A172 (cell line): ENCODE measurements at places on chromosomes 6 and 20.
A peak's percentile ranks its signal among the peaks of the same experiment; 100 is the strongest.

GRCh38 chr6:31750411-31751022 is 10.7 kb downstream of the MSH5 start:
- DNase-seq = peak; percentile 89

GRCh38 chr6:74434171-74434570 is 738.2 kb downstream of the CD109 start:
- no peak for DNase-seq

DNA sequence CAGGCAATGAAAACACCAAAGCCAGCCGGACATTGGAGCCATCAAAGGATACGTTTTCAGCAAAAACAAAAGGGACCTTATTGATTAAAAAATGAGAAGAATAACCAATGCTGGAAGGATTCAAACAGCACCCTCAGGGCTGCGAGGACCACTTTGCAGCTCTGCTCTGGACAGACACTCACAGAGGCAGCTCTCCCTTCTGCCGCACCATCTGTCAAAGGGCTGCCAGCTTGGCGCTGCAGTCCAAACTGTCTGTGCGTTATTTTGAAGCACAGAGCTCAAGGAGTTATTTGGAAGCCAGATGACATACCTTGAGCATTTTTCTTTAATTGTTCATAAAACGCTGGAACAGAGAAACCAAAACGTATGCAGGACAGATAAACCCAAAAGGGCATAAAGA is 85.2 kb downstream of the KIF16B start:
- no peak for DNase-seq

- peak; percentile 73 for DNase-seq
Observed at GRCh38 chr6:26537846-26538571, at the start of gene HMGN4. Gene HMGN4, plus strand, starts transcription at chr6:26538366. Its CDS starts 6,841 bp downstream, at chr6:26545207.

DNA sequence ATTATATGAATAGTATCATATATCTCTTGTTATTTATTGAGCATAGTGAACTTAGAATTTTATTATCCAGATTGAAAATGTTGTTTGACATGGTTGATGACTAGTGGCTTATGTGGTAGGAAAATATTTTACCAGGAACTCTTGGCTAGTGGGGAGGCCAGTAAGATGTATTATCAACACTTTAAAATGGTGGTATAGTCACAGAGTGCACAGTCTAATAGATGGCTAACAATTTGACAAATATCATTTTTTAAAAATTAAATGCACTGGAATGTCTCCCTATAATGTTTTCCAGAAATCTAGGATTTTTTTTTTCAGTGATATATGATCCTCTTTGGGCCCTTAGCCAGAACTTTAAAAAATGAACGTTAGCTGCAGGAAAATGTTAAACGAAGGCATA is 26.9 kb upstream of the EYA4 start:
- no peak for DNase-seq

DNA sequence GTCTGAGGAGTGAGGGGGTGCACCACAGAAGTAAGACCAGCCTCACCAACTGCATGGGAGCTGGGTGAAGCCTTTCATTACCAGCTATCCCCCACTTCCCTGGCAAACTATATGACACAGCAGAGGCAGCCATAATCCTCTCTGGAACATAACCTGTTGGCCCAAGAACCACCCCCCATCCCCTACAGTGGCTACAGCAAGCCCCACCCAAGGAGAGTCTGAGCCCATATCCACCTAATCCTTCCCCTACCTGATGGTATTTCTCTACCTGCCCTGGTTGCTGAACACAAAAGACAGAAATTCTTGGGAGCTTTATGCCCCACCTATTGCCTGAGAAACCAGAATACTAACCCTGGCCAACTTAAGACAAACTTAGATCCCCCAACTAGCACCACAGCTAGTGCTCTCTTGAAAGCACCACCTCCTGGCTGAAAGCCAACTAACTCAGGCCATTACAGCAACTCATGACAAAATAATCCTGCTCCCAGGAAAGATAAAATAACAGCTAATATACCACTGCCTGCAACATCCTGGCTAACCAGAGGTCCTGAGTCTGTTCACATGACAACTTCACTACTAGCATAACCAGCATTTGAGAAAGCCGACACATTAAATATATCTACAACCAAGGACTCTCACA is 11.2 kb downstream of the RNGTT start:
- DNase-seq = no peak

- DNase-seq = no peak
Observed at GRCh38 chr6:22023937-22024336, 272.9 kb downstream of the PRL start.

GRCh38 chr20:63942250-63942951 is 13.8 kb downstream of the UCKL1 start:
- peak; percentile 13 for DNase-seq

- no peak for DNase-seq
Observed at GRCh38 chr6:129432738-129433137, 277.2 kb downstream of the ARHGAP18 start.

DNA sequence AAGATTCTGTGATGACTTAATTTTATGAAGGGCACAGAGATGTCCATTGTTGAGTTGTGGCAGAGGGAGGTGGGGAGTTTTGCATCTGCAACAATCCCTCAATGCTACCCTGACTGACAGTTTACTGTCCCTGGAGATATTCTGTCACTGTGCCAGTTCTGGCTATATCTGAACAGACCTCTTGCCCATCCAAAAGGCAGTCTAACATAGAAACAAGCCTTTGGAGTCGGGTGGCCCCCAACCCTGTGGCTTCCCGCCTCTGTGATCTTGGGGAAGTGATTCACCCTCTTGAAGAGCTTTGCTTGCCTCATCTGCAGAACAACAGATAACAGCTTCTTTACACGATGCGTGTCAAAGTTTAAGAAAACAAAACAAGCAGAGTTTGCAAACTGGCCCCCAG is 3.8 kb upstream of the E2F1 start:
- DNase-seq = peak; percentile 83

GRCh38 chr6:54970337-54970736 is 123.8 kb downstream of the FAM83B start:
- peak; percentile 26 for DNase-seq

- no peak for DNase-seq
Observed at GRCh38 chr20:3595541-3595940, 67.7 kb downstream of the GFRA4 start.

GRCh38 chr6:38371881-38372280 is 267.8 kb downstream of the BTBD9 start:
- no peak for DNase-seq

DNA sequence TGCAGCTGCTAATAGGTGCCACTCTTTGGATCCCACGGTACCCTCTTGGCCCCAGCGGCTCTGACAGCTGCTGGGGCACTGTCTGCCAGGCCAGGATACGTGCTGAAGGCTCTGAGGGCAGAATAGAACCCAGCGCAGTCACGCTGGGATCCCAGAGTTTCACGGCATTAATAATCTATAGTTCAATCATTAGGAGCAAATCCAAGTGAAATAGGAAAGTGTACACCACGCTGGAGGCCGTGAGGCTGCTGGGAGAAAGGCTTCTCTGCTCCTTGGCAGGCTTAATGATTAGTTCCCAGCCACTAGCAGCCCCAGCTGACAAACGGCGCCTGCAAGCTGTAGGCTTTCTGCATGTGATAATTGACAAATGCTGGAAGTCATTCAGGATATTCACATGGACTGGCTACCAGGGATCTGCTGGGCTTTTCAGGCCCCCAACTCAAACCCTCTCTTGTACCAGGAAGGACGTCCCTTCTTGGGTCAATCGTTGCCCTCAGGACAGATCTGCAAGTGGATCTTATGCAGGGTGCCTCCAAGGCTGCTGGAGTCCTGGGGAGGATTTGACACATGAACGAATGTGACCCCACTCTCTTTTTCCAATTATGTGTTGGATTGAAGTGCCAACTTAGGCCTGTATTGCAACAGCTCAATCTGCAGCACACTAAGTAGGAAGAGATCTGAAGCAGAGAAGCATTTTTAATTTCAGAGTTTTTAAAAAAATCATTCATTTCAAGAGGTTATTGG is 50.1 kb upstream of the INSM1 start:
- DNase-seq = no peak

DNA sequence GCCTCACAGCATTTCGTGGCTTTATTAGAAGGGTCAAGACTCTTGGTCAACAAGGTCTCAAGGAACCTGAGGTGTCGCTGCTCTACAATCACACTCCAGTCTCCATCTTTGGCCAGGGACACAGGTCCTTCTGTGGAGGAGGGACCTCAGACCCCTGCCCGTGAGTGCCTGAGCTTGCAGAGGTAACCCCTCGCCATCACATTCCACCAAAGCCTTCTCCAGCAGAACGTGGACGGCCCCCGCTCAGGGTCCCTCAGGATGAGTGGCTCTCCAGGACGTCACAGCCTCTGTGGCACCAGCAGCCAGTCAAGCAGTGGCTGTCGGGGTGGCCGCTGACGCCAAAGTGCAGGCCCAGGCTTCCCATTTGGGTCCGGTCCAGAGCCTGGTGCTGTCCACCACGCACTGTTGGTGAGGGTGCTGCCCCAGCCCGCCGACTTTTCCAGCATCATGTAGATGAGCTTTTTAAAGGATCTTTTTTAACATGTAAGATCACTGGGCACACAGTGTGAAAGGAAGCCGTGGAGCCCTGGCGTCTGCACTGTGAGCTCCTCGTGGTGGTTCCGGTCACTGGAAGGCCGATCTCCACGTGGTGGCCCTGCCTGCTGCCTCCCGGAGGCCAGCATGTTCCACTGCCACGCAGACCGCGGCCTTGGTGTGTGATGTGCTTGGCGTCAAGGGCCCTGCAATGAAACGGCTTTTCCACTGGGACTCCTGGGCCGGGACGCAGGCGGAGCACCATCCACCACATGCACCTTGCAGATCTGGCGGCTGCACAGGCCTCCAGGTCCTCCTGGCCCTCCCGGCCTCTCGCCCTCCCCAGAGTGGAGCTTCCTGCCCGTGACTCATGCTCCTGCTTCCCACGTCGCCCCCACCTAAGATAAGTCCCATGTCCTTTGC is 8.3 kb upstream of the KIF25 start:
- no peak for DNase-seq

- DNase-seq = peak; percentile 48
Observed at GRCh38 chr6:37077905-37078296, 72.4 kb downstream of the FGD2 start.

- no peak for DNase-seq
Observed at GRCh38 chr20:57701090-57701489, 8.7 kb downstream of the PMEPA1 start.

GRCh38 chr6:34723203-34723602 is 26.6 kb upstream of the ILRUN start:
- no peak for DNase-seq

DNA sequence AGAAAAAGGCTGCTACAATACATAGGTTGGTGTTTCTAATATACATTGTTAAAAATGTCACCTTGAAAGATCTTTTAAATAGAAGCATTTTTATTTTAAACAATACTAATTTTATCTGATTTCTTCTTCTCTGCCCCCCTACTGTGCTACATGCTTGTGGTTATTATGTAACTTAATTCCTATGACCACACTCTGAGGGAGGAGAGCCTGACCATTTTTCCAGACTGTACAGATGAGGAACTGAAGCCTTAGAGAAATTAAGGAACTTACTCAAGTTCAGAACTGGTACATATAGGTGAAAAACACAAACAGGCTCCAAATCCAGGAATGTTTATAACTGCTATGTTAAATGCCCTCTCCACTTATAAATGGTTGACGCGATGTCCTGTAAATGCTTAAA is 43.4 kb upstream of the ARHGAP18 start:
- peak; percentile 28 for DNase-seq

- DNase-seq = peak; percentile 67
Observed at GRCh38 chr6:121694389-121694788, 258.9 kb downstream of the GJA1 start.

- DNase-seq = peak; percentile 88
Observed at GRCh38 chr6:7267466-7268091, 45.4 kb downstream of the SSR1 start.

GRCh38 chr6:155317186-155317585 is 2.9 kb upstream of the TFB1M start:
- no peak for DNase-seq

DNA sequence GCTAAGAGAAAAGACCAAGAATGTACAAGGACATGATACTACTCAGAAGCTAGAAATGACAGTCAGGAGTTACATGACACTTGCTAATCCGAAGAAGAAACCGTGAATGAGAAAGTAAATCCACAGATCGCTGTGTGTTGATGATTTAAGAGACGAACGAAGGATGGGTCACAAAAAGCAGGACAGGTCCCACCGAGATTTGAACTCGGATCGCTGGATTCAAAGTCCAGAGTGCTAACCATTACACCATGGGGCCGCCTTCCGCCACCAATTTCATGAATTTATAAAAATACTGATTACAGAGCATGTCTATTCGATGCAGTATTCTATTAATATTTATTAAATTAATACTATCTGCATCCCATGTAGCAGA is 54.0 kb upstream of the BTN3A2 start:
- DNase-seq = peak; percentile 66

DNA sequence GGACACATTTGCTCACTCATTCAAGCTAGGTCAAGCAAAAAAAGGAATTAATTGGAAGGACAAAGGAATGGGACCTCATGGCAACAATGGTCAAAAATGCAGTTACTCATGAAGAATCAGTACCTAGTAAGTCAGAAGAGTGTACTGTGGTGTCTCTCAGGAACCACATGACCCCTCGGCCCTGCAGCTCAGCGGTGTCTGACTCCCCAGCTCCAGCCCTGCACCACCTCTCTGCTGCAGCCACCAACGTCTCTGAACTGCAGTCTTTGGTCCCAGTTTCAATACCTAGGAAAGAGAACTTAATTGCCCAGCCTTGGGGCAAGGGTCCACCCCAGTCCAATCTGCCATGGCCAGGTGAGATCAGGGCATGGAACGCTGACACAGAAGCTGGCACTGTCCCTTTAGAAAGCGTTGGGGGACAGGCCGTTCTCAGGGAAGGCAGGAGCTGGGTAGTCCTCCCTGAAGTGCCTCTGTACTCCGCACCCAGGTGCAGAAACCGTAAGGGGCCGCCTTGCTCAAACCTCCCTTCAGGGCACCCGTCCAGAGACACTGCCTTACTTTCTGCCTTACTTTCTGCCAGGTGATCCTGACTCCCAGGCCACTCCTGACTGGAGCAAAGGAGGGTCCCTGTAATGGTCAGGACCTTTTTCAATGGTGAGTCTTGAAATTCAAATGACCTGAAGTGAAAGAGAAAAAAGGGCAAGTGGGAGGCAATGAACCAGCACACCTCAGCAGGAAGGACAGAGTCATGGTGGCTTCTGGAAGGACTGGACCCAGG is 13.2 kb upstream of the NELFCD start:
- DNase-seq = no peak

GRCh38 chr20:50854506-50855249 is 59.8 kb downstream of the BCAS4 start:
- no peak for DNase-seq

DNA sequence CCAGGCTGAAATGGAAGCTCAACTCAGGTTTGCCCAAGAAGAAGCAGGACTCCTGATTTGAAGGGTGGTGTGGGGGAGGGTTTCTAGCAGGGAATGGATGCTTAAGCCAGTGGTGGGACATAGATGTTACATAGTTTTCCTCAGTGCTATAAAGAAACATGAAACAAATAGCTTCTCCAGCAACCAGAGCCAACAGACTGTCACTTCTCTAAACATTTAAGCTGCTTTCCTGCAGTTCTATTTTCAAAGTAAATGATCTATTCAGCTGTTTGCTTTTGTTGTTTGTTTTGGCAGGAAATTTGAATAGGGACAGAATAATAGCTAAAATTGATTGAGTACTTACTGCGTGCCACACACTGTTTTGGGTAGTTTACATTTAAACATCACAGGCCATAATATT is 169.0 kb downstream of the UST start:
- no peak for DNase-seq
